ENCODE measurements at places on chromosomes 11 and 22.

DNA sequence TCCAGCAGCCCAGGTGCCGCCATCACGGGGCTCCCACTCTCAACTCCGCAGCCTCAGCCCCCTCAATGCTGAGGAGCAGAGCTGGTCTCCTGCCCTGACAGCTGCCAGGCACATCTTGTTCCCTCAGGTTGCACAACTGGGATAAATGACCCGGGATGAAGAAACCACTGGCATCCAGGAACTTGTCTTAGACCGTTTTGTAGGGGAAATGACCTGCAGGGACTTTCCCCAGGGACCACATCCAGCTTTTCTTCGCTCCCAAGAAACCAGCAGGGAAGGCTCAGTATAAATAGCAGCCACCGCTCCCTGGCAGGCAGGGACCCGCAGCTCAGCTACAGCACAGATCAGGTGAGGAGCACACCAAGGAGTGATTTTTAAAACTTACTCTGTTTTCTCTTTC lies at the start of gene SAA1:
Gene SAA1 (plus strand): TSS at position 316 of the 400 bp plus-strand sequence. CDS start 624 bp downstream, outside the sequence.
- DNase-seq = no peak

DNA sequence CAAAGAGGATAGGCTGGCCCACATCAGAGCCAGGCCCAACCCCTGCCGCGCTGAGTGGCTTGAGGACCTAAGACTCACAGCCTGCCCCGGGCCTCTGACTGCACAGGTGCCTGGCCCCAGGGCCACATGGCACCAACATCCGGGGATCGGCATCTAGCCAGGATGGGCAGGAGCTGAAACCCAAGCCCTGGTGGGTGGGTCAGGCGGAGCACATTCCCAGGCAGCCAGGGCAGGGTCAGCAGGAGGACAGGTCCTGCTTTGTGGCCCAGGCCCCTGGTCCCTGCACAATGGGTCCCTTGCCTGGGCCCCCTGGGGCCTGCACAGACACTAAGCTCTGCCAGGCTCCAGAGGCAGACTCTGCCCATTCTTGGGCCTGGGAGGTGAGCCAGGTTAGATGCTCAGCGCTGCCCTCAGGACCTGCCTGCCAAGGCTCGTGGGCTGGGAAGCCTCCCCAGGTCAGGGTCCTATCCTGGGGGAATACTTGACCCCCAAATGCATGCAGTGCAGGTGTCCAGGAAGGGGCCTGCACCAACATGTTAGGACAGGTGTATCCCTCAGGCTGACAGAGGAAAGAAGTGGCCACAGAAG lies 33.5 kb downstream of the ARVCF start:
- DNase-seq = no peak

DNA sequence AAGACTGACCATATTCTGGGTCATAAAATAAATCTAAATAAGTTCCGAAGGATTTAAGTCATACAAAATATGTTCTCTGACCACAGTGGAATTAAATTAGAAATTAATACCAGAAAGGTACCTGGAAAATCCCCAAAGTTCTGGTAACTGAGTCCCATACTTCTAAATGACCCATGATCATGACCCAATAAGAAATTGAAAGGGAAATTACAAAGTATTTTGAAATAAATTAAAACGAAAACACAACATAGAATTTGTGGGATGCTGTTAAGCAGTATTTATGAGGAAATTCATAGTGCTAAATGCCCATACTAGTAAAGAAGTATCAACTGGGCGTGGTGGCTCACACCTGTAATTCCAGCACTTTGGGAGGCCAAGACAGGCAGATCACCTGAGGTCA lies 23.4 kb upstream of the IL10RA start:
- DNase-seq = no peak

DNA sequence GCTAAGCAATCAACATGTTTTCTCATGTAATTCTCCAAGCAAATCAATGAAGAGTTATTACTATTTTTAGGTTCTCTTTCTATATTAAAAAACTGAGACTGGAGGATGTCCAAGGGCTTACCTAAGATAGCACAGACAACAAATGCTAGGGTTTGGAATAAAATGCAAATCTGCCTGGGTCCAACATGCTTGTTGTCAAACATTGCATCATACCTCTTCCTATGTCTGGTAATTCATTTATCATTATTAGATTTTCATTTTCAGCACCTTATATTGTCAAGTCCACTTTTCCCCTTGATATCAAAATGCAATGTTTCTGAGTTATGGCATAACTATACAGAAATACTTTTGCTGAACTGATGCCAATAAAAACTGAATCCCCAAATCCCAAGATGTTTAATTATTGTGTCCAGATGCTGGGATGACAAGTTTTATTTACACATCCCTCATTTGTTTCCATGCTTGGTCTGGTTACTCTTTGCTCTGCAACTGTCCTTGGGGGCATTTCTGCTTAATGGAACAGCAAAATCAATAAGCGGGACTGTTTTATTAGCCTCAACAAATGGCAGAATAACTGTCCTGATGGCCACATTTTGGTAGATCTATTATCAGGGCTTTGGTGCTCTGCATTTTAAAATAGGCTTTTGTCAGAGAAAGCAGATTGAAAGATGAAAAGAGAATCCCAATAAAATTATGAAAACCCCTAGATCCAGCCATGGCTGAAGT lies 86.0 kb downstream of the C11orf87 start:
- DNase-seq = no peak

DNA sequence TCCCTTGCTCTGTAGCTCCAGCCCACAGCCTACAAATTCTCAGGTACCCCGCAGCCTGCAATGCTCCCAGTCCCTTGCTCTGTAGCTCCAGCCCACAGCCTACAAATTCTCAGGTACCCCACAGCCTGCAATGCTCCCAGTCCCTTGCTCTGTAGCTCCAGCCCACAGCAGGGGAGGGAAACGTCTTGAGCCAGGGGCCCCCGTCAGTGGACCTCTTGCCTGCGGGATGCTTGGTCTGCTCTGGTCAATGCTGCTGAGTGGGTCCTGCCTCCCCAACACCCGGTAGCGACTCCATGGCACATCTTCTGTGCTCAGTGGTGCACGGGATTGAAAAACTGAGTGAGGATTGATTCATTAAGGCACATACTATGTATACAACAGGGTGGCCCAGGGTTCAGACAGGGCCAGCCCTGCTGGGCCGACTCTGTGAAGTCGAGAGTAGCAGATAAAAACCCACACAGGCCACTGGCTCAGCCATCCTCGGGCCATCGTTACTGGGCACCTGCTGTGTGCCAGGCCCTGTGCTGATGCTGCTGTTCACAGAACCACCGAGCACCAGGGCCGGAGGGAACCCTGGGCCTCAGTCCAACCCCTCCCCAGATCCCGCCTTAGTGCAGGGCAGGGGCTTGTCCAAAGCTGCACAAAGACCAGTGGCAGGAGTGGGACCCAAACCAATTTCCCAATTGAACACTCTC lies 69.7 kb downstream of the MYO7A start:
- DNase-seq = no peak

- DNase-seq = peak; percentile 33
Measured at GRCh38 chr11:45083544-45084087, 62.8 kb upstream of the PRDM11 start.

- peak; percentile 69 for DNase-seq
Measured at GRCh38 chr11:122287401-122287800, 171.4 kb upstream of the BLID start.

DNA sequence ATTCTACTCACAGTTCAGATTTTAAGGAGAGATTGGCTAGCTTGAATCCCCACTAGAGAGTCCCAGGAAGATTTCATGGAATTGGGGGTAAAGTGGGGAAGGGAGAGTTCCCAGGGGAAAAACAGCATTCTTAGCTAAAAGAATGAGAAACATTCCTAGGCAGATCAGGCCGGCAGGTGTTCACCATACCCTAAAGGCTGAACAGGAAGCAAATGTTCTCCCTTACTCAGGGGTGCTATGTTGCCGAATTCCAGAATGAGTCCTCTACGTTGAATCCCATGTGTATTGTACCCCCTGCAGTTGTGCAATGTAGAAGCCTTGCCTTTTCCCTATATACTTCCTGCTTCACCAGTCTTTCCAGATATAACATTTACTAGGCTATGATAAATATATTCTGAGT lies 135.2 kb upstream of the NCAM1 start:
- no peak for DNase-seq

DNA sequence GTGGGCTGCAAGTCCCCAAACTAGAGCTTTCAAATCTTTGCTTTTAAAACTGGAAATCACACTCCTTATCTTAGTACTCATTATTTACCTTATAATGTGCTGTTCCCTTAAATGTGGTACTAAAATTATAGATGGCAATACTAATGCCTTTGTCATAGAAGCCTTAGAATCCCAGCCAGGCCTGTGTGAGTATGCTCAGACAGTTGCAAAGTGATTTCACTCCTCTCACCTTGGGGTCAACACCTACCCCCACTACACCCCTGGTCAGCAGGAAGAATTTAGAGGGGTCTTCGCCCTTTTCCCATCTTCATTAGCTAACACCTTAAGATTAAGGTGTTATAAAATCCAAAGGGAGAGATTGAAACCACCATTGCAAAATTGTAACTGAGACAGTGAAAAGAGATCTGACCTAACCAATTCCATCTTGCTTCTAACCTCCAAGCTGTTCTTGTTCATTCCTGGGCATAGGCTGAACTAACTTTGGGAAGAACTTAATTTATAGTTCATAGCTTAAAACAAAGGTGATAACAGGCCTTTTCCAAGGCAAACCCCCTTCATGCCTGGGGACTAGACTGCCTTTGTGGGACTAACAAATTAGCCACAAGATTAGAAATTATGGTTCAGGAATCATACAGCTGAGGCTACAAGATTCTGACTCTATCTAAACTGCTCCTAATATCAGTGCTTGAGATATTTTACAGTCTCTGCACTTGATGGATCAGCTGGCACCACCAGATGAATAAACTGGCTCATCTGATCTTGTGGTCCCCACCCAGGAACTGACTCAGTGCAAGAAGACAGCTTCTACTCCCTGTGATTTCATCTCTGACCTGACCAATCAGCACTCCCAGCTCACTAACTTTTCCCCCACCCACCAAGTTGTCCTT lies 10.4 kb upstream of the MRPL17 start:
- DNase-seq = no peak

DNA sequence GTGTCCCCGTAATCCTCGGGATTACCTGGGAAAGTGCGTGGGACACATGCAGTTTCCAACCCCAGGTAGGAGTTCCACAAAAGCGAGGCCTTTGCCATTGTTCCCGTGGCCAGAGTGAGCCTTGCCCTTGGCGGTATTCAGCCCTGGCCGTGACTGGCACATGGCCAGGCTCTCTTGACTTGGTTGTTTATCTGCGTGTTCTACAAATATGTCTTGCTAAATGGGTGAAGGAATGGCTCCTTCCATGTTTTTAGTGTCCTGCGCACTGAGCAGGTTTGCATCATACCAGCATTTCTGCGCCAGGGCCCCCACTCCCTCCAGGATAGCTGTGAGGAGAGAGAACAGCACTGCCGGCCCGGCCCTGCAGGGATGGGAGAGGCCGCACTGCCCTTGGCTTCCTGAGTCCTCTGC lies 20.0 kb downstream of the POLR3H start:
- no peak for DNase-seq

- DNase-seq = no peak
Measured at GRCh38 chr11:29435421-29435820, 581.4 kb downstream of the KCNA4 start.

GRCh38 chr22:28029956-28030355 lies 110.9 kb upstream of the PITPNB start:
- DNase-seq = no peak

DNA sequence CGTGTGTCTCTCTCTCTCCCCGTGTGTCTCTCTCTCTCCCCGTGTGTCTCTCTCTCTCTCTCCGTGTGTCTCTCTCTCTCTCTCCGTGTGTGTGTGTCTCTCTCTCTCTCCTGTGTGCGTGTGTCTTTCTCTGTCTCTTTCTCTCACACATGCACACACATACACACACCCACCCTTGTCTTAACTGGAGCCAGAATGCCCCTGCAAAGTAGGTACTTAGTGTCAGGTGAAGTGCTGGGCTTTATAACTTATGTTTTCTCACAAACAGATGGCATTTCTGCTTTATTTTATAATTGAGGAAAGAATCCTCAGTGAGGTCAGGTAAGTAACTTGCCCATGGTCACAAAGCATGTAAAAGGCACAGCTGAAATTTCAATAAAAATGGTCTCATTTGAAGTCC lies 106.0 kb downstream of the CSNK2A3 start:
- DNase-seq = no peak

- DNase-seq = no peak
Measured at GRCh38 chr11:119051440-119052162, 5.4 kb downstream of the HYOU1 start.

DNA sequence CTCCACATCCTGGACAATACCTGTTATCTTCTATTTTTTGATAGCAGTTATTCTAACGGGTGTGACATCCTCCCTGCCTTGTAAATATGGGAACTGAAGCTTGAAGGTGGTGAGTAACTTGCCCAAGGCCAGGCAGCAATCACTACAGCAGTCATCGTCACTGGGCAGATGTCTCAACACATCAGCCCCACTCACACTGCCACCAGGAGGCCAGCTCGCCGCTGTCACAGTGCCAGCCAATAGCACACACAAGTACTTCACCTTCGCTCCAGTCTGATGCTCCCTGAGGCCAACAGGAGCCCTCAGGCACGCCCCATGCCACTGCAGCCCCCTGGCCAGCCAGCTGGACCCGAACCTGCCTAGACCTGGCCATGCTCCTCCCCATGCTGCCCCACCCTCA lies 4.9 kb upstream of the TTLL1 start:
- DNase-seq = peak; percentile 15

- DNase-seq = peak; percentile 73
Measured at GRCh38 chr11:10459029-10459970, 4.2 kb downstream of the AMPD3 start.

DNA sequence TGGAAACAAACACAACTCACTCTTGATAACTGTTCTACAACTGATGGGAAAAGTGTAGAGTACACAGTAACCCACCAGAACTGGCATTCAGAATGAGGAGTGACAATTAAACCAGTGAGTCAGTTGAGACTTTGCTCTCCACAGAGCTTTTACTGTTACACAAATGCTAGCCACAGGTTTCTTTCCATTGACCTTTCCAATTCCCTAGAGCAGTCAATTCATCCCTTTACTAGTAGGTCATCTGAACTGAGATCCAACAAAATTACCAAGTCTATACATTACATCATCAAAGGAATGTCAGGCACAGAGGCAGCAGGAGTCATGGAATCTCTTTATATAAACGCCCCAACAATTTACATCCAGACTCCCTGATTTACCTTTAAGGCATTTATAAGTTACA lies 65.9 kb downstream of the PHF21A start:
- DNase-seq = no peak

DNA sequence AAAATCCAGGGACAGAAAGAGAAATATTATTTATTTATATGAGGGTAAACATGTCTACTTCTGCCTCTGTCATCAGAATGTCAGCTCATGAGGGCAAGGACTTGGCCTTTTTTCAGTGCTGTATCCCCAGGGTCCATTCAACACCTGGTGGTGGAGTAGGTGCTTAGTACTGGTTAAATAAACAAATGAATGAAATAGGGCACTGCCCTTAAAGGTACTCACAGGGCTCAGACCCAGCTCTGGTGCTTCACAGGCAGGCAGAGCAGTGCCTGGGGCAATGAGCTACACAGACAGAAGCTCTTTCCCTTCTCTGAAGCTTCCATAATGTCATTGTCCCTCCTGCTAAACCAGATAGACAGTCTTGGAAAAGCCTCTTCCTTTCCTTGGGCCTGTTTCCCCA lies 30.9 kb downstream of the P4HA3 start:
- no peak for DNase-seq

- DNase-seq = no peak
Measured at GRCh38 chr11:36409152-36409816, 100.8 kb downstream of the TRAF6 start.

- no peak for DNase-seq
Measured at GRCh38 chr11:134846328-134847082, 434.5 kb upstream of the B3GAT1 start.

- DNase-seq = no peak
Measured at GRCh38 chr11:15213471-15214231, 98.9 kb downstream of the INSC start.

- DNase-seq = no peak
Measured at GRCh38 chr11:125253289-125253688, 88.7 kb downstream of the PKNOX2 start.

All from NCI-H82 (cell line).